NCI-H1417 (cell line): ENCODE measurements at places on chromosomes 1 and 21.
A peak's percentile ranks its signal among the peaks of the same experiment; 100 is the strongest.

DNA sequence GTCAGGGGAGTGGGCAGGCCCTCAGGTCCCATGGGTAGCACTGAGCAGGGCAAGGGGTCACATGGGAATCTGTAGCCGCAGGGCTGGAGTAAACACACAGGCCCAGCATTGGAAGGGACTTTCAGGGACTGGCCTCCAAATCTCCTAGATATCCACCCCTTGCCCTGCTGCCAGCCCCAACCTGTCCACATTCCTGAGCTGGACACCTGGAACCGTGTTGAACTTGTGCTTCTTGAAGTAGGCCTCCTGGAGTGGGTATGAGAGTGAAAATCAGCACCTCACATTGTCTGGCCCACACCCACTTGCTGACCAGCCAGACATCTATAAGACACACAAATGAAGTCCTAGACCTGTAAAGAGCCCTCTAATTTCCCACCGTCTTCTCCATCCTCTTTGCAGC lies 7.7 kb downstream of the POMGNT1 start:
- DNase-seq, result no peak

DNA sequence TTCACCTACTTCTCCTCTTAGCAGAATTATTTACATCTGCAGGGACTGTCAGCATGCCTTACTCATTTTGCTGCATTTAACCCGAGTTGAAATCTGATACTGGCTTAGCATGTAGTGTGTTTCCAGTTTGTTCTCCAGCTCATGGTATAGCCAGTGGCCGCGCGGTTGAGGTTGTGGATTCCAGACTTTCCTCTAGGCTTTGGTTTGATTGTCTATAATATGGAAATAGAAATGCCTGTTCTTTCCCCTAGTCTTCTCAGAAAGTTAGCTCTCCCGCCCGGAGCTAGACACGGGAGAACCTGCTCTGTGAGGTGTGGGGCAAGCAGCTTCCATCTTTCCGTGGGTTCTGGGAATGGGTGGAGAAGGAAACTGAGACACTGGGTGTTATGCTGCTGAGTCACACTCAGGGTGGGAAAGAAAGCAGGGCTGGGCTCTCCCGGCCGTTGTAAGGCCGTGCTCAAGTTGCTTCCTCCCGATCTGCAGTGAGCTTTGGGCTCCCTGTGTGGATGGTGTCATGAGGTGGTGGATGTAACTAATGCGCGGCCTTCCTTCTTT lies 206.8 kb upstream of the TMEM51 start:
- DNase-seq, result no peak

DNA sequence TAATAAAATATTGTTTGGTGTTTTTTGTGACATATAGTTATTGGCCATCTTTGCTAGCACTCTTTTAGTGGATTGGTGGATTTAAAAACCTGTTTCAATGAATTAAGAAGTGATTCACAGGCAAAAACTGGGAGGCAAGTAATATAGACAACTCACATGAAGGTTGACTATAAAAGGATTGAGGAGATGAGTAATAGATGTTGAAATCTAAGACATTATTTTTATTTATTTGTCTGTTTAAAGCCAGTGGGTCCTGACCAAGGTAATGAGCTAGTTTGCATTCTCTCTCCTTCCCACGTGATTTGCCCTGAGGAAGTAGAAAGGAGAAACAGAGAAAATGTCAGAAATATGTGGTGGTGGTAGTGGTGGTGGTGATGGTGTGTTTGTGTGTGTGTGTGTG lies 351.5 kb upstream of the ZP4 start:
- no peak for DNase-seq

DNA sequence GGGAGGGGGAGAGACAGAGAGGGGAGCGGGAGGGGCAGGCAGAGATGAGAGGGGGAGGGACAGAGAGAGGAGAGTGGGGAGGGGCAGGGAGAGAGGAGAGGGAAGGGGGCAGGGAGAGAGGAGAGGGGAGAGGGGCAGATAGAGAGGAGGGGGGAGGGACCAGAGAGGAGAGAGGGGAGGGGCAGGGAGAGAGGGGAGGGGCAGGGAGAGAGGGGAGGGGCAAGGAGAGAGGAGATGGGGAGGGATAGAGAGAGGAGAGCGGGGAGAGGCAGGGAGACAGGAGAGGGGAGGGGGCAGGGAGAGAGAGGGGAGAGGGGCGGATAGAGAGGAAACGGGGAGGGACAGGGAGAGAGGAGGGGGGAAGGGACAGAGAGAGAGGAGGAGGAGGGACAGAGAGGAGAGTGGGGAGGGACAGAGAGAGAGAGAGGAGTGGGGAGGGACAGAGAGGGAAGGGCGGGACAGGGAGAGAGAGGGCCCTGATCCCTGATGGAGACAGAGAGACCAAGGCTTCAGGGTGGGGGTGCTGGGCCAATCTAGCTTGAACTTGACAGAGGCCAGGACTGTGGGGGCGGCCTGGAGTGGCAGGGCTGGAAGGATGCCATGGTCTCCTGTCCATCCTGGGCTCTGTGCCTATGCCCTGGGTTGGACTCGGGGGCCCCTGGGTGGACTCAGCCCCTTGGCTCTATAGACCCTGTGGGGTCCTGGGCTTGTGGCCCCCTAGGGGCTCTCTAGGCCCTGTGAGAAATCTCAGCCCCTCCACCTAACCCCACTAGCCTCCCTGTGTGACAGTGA lies 43.6 kb downstream of the DMRTB1 start:
- peak; percentile 37 for DNase-seq

DNA sequence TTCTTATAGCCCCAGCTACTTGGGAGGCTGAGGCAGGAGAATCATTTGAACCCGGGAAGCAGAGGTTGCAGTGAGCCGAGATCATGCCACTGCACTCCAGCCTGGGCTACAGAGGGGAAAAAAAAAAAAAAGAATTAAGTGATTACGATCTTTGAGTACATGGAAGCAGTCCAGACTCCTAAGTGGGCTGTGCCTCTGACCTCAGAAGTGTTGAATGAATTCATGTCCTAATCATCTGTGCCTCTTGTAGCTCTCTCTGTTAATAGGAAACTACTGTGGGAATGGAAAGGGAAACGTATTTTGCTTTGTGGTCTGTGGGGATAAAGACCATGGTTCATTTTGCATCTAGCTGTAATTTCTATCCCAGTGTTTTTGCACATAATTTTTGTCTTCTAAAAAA lies 8.4 kb upstream of the IVNS1ABP start:
- DNase-seq, result no peak
